ENCODE measurements at places on chromosomes 2 and 18.

DNA sequence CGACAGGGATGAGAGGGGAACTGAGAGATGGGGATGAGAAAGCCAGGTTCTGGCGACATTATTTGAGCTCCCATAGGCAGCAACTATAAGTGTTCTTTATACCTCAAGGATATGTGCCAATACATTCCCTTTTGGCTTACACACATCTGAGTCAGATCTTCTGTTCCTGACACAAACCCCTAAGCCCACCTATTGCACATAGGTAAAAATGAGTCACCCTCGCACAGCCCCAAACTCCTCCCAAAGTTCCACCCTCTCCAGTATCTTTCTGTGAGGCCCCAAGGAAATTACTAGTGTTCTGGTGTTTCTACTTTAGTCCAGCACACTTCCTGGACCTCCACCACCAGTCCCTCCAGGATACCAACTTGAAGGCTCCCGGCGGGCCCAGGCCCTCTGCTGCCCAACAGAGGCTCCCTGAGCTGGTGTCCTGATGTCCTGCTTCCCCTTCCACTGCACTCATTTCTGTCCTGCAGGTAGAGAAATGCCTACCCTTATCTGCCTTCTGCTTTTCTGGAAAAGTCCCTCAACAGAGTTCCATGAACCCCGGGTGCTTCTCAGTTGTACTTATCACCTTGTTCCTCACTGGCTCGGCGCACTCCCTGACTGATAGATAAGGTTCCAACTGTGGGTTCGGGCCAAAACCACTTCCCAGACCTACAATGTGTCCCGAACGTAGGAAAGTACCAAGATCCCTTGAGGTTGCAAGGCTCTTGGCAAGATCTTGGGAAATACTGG lies 125.5 kb downstream of the EN1 start:
- DNase-seq, result no peak

DNA sequence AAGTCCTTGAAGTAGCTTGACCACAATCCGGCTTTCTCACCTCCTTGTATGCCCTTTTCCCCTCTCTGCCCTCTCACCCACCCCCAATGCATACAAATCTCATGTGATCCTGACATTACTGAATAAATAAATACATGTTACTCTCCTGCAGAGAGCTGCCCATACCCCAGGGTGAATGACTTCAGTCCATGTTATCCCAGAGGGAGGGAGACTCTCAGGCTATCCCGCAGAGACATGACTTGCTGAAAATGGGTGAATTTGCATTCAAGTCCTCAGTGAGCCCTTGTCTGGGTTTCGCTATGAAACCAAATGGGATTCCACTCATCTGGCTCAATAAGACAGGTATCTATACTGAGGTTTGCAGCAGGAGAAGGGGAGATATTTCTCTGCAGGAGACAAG lies 168.5 kb downstream of the FHOD3 start:
- no peak for DNase-seq

DNA sequence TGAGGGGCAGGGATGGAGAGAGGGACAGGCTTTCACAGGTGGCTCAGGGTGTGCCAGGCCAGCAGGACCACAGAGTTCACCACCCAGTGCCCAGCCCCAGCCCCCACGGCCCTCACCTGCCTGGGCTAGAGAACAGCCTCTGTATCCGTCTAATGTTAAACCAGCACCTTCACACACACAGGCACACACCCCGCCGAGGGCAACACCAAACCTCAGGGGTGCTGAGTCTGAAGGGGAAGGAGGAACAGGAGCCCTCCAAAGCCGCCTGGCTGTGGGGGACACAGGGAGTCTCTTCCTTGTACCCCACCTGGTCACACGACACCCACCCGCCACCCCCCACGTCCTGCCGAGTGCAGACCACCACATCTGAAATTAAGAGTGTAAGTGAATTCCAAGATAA lies 205.8 kb upstream of the SALL3 start:
- no peak for DNase-seq

DNA sequence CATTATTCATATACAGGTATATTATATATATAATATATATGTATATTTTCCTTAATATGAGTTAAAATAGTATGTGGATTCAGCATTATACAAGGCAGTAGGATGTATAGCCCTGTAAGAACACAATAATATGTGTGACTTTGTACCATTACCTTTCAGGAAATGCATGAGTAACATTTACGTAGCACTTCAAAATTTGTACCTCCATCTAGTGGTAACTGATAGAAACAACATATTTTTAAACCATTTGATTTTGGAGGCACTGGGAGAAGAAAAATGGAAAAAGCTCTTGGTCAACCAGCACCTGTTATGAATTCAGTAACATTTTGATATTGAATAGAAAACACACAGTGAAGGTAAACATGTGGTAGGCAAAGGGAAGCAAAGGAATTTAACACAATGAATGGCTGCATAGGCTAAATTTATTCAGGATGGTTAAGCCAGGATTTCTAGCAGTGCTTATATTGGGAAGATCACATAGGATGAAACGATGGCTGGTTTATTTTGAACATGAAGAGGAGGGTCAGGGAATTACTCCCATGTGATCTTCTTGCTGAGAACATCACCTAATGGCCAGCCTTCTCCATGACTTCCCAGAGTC lies 565.5 kb downstream of the CCDC85A start:
- DNase-seq, result no peak

- DNase-seq, result no peak
Measured at GRCh38 chr2:229050133-229050532, 221.0 kb downstream of the PID1 start.

- DNase-seq, result no peak
Measured at GRCh38 chr2:62765619-62766376, 60.3 kb downstream of the EHBP1 start.

- DNase-seq, result no peak
Measured at GRCh38 chr18:13983506-13983905, 68.2 kb upstream of the MC2R start.

DNA sequence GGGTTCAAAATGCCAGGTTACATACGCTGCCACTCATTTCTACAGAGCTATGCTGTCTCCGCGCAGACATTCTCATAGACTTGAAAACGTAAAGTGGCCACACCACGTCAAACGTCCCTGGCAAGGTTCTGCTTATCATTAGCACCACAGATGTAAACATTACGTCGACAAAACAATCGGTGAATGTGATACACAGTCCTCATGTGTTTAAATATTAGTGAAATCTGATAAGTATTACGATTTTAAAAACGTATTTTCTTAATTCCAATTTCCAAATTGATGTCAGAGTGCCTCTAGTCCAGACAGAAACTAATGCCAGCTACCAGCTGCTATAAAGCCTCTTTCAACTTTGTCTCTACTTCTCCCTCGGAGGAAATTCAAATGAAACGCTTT lies 1.2 kb downstream of the STK17B start:
- DNase-seq, result no peak

GRCh38 chr18:33916200-33916599 lies 308.5 kb downstream of the NOL4 start:
- no peak for DNase-seq

- no peak for DNase-seq
Measured at GRCh38 chr2:200033929-200034328, 78.5 kb downstream of the MAIP1 start.

DNA sequence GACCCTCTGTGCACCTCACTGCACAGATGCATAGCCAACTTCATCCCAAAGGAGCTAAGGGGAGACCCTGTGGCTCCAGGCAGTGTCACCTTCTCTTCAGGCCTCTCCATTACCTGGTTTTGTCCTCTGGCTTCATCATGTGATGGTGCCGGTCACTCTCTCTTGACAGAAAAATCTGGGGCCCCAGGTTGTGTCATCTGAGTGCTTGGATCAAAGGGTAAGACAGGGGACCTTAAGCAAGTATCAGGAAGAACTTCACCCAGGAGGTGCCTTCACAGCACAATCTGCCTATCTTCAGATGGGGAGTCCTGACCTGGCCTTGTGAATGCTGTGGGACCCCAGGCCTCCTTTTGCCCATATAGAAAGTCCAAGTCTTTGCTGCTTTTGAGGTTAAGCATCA lies 104.4 kb downstream of the POLR1A start:
- DNase-seq, result no peak

GRCh38 chr2:192124571-192124970 lies 70.2 kb downstream of the TMEFF2 start:
- DNase-seq, result no peak

DNA sequence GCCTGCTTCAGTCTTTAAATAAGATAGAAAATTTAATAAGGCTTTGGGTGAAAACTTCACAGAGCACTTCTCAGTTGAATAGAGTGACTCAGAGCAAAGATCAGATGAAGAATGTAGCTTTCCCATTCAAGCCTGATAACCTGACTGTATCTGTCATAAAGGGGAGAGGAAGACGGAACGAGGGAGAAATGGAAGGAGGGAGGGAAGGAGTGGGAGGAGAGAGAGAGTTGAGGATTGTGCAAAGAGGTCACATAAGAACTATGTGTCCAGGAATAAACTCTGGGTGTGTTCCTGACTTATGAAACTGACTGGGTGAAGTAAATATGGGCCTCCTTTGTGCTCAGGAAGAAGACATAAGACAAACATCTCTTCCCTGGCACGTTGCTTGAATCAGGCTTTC lies 385.5 kb downstream of the LPIN1 start:
- no peak for DNase-seq

DNA sequence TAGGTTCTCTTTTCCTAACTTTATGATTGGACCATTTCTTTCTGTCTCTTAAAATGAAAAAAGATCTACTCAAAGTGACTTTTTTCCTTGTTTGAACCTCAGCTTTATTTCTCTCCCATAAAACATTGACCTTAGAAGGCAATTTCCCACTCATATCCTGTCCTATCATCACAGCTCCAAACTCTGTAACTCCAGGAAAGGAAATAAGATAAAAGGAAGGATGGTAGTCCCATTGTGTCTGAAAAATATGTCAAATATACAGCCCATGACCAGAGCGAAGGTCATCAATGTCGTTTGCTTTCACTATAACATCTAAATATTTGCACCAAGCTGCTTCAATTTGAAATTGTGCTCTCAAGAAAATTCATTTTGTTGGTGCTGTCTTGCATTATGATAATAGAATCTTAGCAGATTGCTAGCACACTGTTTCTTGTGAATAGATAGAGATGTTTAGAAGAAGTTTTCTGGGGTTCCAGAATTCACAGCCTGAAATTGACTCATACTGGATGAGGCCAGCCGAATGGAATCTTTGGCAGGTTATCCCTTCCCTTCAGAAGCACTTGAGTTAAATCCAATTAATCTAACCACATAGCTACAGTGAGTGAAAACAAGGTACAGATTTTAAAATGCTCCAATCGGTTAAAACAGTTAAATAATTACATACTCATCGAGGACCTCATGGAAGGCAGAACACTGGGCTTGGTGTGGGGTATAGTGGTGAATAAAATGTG lies 95.1 kb downstream of the CRIM1 start:
- DNase-seq, result no peak

DNA sequence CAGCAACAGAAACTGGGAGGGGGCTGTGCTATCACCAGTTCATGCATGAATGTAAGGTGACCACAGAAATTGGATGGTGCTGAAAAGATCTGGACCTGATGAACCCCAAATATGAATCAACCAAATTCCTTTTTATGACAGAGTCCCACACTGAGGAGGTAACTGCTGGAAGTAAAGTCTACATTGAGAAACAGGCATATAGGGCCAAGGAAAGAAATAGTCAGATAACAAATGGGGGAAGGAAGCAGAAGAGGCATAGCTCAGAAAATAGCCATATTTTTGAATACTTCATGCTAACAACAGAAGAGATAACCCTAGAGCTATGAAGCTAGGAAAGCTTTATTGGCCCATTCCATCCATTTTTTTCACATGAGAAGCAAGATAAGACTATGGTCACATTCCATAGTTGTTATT lies 25.8 kb downstream of the ZC3H6 start:
- DNase-seq, result no peak

DNA sequence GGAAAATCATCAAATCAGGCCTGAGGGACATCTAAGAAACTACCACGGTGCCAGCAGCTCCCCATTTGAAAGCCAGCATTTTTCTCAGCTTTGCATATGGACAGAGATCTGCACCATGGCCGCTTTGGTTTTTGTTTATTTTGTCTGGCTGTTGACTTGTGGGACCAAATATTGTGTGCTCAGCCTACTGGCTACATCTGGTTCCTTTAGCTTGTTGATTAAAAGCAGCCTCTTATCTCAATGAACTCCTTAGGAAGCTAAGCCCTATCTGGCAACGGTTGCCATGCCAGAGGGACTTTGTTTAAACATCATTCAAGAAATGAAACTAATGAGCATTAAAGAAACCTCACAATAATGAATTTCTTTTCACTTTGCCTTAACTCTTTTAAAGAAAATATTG lies 32.4 kb upstream of the CCDC150 start:
- no peak for DNase-seq

GRCh38 chr18:59640721-59641120 lies 56.5 kb downstream of the CCBE1 start:
- DNase-seq, result no peak

GRCh38 chr2:134460583-134460998 lies 206.7 kb downstream of the MGAT5 start:
- no peak for DNase-seq

DNA sequence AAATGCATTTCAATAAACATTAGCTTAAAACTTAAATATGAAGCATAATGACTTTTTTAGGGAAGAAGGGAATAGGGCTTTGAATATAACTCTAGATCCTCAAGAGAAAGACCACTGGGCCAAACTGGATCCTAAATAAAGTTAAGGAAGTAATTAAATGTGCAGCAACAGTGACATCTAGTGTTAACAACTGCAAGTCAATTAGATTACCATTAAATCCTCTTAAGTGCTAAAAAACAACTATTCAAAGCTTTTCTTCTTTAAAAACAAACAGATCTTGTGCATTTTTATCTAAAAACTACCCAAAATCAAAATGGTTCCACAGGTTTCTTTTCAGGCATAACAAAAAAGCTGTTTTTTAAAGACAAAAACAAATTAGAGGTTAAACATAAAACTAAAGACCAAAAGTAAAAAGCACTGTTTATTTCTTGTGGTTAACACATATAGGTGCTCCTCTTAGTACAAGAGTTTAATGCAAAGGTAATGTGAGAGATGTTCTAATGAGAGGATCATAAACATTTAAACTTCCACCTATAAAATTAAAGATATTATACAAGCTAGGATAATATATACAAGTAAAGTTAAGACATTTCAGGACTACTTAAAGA lies 111.4 kb downstream of the THADA start:
- DNase-seq, result no peak

GRCh38 chr18:40380686-40381439 lies 1574.2 kb upstream of the PIK3C3 start:
- DNase-seq, result no peak

DNA sequence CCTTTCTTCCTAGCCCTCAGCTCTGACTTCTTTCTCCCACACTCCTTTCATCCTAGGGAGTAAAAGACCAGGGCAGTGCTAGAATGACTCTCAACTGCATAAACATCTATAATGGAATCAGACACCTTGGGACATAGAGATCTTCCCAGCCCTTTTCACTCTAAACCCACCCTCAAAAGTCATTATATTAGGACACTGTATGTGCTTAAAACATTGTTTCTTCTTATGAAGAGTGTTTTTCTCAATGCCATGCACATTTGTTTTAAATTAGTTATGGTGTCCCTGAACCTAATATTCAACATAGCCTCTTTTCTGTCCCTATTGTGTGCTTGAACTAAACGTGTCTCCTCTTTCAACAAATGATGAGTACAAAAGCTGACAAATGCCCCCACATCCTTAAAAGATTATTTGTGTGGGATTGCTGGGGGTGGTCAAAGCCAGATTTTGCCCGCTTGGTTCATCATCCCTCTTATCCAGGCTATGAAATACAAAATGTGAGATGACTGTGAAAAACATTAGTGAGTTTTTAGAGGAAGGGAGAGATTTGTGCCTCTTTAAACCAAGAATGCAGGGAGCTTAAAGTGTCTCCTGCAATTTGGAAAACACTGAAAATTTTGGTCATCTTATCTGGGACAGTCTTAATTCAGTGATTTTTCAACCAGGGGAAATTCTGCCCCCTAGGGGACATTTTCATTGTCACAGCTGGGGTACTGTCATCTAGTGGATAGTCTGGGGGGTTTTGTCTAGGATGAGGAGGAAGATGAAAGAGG lies 29.0 kb downstream of the SERPINB5 start:
- DNase-seq, result no peak
